A172 (cell line): ENCODE measurements at places on chromosomes 11 and 22. TPM values are rescaled to one million over a fixed set of nuclear protein-coding genes. Genes with fewer than 3 reads are reported as not detected.
A peak's percentile ranks its signal among the peaks of the same experiment; 100 is the strongest.

MRGPRE gene
- total RNA-seq, result not detected in 2 replicates

DNA sequence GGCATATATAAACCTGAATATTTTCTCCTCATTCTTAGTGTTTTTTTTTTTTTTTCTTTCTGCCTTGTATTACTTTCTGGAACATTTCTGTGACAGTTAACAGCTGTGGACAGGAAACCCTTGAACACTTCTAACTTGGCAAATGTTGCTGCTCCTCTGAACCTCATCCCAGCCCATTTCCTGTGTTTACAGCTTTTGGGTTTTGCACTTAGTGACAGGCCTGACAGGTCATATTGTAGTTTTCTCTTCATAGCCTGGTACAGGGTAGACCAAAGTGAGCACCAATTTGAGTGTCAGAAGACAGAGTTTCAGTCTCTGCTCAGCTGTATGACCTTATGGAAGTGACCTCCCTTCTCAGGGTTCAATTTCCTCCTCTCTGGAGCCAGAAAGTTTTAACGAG is 91.6 kb downstream of the STIM1 start:
- DNase-seq, result peak; percentile 32

- no peak for DNase-seq
Measured at GRCh38 chr22:39315389-39315788, 4.0 kb downstream of the RPL3 start.

GRCh38 chr11:75954039-75954438 is 139.0 kb downstream of the UVRAG start:
- DNase-seq, result no peak

DNA sequence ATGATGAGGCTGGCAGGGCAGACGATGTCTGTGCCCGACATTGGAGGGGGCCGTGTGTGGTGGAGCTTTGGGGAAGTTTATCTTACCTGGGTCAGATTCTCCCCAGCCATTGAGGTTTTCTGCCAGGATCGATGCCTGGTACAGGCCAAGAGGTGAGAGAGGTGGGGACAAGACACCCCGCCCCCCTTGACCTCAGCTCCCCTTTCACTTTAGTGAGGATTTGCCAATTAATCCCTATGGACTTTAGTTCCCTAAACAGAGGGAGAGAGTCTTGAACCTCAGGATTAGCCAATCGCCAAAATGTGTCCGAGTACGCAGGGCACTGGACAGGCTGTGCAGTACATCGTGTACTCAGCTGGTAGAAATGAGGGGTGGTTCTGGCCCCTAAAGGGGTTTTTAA is 541 bp downstream of the HORMAD2 start:
- DNase-seq, result no peak

CCDC188 gene
- not detected in 2 replicates for total RNA-seq

GRCh38 chr11:45319077-45319476 is 32.9 kb upstream of the SYT13 start:
- peak; percentile 8 for DNase-seq

APOL3 gene
- 3.1 and 3.9 TPM in 2 replicates for total RNA-seq

SMTNL1 gene
- total RNA-seq, result not detected in 2 replicates

DNA sequence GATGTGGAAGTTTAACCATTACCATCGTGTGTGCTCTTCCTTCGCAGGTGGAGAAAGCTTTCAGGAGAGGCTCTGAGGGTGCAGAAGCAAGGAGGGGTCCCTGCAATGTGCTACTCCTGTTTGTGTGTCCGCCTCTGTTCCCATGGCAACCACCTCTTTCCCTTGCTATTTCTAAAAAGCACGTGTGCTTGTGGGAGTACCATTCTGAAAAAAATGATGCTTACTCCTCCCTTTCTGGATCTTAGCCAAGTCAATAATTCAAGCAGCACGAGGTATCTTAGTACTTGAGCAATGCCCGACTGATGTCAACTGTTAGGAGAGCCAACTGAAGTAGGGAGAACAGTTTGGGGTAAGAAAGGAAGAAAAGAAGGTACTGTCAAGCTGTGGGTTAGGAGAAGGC is 628.7 kb downstream of the NTM start:
- no peak for DNase-seq

DNA sequence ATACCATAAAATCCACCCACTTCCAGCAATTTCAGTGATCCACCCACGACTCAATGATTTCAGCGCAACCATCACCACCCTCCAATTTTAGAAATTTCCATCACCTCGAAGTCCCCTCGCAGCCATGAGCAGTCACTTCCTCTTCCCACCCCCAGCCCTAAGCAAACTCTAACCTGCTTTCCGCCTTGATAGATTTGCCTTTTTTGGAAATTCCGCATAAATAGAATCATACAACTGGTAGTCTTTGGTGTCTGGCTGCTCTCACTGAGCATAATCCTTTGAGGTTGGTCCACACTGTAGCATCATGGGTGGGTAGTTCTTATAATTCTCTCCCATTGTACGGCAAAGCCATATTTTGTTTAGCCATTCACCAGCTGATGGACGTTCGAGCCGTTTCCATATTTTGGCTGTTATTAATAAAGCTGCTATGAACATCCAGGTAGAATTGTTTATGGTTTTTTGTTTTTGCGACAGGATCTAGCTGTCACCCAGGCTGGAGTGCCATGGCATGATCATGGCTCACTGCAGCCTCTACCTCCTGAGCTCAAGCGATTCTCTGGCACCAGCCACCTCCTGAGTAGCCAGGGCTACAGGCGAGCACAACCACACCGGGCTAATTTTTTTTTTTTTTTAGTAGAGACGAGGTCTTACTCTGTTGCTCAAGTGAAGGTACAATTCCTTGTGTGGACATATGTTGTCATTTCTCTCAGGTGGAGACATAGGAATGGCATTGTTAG is 16.0 kb downstream of the PIM3 start:
- DNase-seq, result no peak

MS4A1 gene
- not detected in 2 replicates for total RNA-seq

GRCh38 chr11:22543261-22543660 is 82.4 kb downstream of the FANCF start:
- DNase-seq, result no peak

DNA sequence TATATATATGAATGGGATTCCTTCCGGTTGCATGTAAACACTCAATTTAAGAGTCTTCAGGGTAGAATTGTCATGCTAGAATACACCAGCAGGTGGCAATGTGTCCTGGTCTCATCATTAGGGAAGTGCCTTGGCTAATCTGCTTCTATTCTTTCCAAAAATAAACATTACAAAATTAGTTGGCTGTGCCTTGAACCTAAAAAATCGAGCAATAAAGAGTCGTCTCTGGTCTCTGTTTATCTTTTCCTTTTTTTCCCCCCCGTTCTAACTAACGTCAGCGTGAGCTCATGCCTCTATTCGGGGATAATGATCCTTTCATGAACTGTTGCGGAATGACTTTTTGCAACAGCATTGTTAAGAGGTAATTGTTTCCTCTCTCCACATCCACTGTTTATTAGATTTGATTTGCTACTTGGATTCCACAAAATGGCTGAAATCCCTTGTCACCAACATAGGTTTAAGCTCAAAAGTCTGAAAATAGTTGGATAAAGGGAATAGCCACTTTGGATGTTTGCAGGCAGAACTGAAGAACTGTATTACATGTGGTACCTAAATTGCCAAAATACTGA is 1.2 kb upstream of the ARHGEF12 start:
- peak; percentile 64 for DNase-seq

GRCh38 chr11:7057641-7058040 is 31.2 kb upstream of the RBMXL2 start:
- no peak for DNase-seq

- no peak for DNase-seq
Measured at GRCh38 chr22:33842421-33843094, 77.7 kb downstream of the LARGE1 start.

- no peak for DNase-seq
Measured at GRCh38 chr11:130828741-130829140, 87.5 kb downstream of the SNX19 start.

- peak; percentile 73 for DNase-seq
Measured at GRCh38 chr22:45201678-45202332, 38.1 kb downstream of the NUP50 start.

MIOX gene
- total RNA-seq, result not detected in 2 replicates

SCUBE1 gene
- not detected in 2 replicates for total RNA-seq

DNA sequence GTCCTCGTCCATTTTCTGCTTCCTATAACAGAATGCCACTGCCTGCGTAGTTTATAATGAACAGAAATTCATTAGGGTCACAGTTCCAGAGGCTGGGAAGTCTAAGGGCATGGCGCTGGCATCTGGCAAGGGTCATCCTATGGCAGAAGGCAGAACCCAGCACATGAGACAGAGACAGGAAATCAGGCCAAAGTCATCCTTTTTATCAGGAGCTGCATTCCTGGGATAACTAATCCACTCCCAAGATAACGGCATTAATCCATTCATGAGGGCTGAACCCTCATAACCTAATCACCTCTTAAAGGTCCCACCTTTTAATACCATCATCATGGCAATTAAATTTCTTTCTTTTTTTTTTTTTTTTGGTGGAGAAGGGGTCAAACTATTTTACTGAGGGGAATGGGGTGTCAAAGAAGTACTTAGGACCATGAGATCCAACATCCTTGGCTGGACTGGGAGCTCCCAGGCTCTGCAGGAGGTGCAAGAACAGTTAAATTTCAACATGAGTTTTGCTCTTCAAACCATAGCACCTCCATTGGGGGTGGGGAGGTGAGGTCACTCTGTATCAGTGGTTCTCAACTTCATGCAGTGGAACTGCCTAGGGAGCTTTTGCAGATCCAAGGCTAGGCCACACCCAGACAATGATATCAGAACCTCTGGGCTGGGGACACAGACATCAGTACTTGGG is 4.4 kb downstream of the TMEM109 start:
- DNase-seq, result no peak

DNA sequence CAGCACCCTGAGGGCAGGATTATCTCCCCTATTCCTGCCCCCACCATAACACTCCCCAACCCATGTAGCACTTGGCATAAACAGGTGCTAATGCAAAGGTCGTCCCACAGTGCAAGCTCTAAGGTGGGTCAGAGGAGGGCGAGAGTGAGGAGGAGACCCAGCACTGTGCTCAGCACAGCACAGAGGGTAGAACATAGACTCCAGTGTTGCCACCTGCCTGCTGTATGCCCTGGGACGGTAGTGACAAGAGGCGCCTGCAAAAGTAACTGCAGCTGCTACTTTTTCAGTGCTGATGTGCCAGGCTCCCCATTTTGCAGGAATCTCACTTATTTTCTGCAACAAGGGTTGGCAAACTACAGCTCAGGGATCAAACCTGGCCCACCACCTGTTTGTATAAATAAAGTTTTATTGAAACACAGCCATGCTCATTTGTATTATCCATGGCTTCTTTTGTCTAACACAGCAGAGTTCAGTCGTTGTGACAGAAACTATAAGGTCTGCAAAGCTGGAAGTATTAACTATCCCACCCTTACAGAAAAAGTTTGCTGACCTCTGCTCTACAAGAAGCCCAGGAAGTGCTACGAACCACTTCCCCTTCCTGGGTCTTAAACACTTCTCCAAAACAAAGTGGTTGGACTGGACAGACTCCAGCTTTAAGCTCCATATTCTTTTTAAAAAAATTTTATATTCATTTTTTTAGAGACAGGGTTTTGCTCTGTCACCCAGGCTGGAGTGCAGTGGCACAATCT is 16.9 kb upstream of the CDC42BPG start:
- no peak for DNase-seq

GRCh38 chr11:126853732-126854131 is 146.8 kb downstream of the KIRREL3 start:
- DNase-seq, result no peak

ANGPTL5 gene
- not detected in 2 replicates for total RNA-seq

GRCh38 chr11:112537026-112537425 is 276.4 kb upstream of the PLET1 start:
- no peak for DNase-seq

DNA sequence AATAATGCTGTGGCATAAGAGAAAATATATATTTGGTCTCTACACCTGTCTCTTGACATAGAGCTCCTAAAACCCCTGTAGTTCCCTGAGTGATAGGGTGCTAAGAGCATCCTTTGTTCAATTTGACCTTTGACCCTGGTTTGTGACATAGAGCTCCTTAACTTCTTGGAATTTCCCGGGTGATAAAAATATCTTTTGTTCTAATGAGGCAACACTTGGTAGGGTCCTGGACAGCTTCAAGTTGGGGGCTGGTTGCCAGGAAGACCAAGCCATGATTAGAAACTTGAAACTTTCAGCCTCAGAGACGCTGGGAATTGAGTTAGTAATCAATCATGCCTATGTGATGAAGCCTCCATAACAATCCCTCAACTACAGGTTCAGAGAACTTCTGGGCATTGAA is 105.4 kb downstream of the CASP12 start:
- no peak for DNase-seq

DNA sequence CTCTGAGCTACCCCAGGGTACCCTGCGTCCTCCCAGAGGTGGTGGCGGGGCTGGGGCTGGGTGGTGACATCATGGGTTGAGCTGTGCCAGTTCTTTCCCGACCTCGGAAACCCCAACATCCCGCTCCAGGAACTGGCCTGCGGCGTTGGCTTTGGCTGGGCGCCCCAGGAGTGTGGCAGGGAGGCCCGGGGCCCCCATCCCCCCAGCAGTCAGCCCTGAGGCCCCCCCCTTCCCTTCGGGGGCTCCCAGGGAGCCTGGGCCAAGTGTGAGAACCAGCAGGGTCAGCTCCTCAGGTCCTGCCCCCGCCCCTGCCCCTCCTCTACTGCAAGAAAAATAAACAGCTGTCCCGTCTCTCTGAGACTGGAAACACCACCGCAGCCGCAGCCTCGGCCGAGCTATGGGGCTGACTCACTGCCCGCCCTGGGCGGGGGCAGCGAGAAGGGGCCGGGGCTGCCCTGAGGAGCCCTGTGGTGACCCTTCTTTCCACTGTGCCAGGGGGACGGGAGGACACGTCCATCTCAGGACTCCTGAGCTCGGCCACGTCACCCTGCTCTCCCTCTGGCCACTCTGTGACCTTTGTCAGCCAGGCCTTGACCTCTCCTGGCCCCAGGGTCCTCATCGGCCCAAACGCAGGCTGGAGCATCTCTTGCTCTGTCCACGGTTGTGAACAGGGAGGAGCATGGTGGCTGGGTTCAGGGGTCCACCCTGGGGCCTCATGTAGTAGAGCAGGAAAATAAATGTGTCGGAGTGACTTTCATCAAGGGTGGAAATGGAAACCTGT is 73.4 kb downstream of the WNT7B start:
- DNase-seq, result peak; percentile 49

DNA sequence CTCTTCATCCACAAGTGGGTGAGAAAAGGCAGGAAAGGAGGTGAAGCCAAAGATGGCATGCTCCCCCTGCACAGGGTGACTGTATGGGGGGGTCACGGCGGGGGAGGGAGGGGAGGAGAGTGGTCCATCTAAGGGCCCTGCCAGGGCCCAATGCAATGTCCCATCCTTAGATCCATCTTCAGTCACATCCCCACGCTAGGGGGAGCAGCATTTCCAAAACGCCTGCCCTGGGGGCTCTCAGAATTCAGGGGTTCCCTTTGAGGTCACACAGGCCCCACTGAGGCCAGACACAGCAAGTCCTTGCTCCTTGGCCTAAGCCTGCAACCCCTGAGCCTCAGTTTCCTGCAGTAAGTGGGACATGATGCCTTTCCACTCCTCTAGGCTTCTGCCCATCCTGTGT is 52.4 kb downstream of the RTN4R start:
- DNase-seq, result no peak

GRCh38 chr11:134644476-134645456 is 232.7 kb upstream of the B3GAT1 start:
- no peak for DNase-seq
